ENCODE measurements at places on chromosomes 12 and 14. TPM values are rescaled to one million over a fixed set of nuclear protein-coding genes. Genes with fewer than 3 reads are reported as not detected.

Gene PRIMA1
- total RNA-seq, result not detected

Gene RECQL
- total RNA-seq, result 44.7 TPM

Gene SLC6A15
- total RNA-seq, result 24.4 TPM

- H3K4me1 ChIP-seq, result no peaks in the 10 kb centered on the region
- no peak for DNase-seq
- H3K27me3 ChIP-seq, result no peaks in the 10 kb centered on the region
- H3K4me3 ChIP-seq, result no peak overlapping the region
- H3K27ac ChIP-seq, result no peak overlapping the region
These were observed 3.5 kb downstream of the RDH12 start for GRCh38 chr14:67705211-67705610.

DNA sequence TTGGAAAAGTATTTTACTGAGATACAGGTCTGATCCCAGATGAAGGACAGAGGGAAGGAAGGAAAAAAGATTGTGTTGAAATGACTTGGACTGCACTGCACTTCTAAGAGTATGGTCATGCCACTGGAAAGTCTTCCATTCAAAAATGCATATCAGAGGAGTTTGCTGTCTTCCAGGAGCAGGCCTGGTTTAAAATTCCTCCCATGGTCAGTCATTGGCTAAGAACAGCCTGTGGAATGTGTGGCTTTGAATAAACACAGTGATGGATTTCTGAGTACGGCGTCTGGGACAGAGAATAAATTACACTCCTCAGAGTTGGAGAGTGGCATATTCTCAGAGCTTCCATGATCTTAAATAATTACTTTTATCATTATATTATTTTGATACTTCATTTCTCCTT lies 245.8 kb upstream of the PDZRN4 start:
- no peaks in the 10 kb centered on the region for H3K27me3 ChIP-seq
- no peaks in the 10 kb centered on the region for H3K36me3 ChIP-seq
- H3K4me1 ChIP-seq, result peaks cover 2% of the 10 kb centered on the region
- no peak overlapping the region for H3K27ac ChIP-seq

DNA sequence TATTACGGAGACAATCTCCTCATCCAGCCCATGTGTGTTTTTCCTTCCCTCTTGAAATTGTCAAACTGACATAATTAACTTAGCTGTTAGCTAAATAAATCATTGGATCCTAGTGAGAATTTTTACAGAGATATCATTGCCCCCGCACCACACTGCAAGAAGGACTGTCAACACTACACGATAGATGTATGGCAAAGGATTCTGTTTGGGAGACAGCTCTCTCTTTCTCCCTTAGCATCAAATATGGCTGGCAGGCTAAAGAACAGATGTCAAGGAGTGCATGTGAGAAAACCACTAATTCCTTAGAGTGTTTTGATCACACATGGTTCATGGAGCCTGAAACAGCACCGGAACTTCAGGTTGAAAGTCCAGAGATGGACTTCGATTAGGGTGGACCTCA lies 136.8 kb downstream of the KCNA5 start:
- H3K36me3 ChIP-seq, result no peaks in the 10 kb centered on the region
- H3K27me3 ChIP-seq, result no peaks in the 10 kb centered on the region
- H3K27ac ChIP-seq, result no peak overlapping the region
- H3K4me3 ChIP-seq, result no peak overlapping the region
- no peaks in the 10 kb centered on the region for H3K4me1 ChIP-seq

- no peaks in the 10 kb centered on the region for H3K27me3 ChIP-seq
- H3K36me3 ChIP-seq, result no peaks in the 10 kb centered on the region
- H3K4me3 ChIP-seq, result no peak overlapping the region
- DNase-seq, result peak; percentile 64
- H3K4me1 ChIP-seq, result peaks cover 16% of the 10 kb centered on the region
- peak overlapping the region; percentile 23 for H3K27ac ChIP-seq
These were observed 321.9 kb upstream of the RTL1 start for GRCh38 chr14:101225157-101226152.

DNA sequence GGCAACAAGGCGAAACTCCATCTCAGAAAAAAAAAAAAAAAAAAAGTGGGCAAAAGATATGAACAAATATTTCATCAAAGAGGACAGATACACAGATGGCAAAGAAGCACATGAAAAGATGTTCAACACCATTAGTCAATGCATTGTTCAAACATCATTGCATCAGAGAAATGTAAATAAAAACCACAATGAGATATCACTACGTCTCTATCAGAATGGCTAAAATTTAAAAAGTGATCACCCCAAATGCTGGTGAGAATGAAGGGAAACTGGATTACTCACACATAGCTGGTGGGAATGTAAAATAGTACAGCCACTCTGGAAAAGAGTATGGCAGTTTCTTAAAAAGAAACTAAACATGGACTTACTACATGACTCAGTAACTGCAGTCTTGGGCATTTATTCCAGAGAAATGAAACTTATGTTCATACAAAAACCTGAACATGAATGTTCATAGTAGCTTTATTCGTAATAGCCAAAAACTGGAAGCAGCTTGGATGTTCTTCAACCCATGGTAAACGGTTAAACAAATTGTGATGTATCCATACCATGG lies 3.6 kb downstream of the L2HGDH start:
- no peak overlapping the region for H3K4me3 ChIP-seq
- DNase-seq, result no peak
- H3K27ac ChIP-seq, result no peak overlapping the region
- H3K4me1 ChIP-seq, result 0 out of 2 replicates have a peak, but pooled peaks cover 2% of the 10 kb centered on the region

DNA sequence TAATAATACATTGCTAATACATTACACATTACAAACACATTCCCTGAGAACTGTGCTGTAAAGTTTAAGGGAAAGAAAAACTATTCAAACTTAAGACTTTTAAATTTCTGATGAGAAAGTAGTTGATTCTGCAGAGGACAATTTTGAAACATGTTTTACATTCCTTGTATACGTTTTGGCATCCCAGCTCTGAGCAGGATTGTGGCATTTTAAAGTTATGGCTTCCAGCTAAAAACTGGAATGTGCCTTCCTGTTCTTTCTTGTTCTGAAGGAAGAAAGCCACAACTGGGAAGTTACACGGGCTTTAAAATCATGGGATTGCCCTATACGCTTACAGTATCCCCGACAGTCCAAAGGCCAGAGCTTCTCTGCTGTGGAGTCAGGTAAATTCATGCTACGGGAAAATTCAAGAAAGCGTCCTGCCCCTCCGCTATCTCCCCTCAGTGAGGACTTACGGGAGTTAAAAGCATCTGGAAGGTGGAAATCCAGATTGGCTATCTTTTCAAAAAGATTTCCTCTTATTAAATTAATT lies 10.8 kb upstream of the KLHL42 start:
- H3K4me3 ChIP-seq, result no peak overlapping the region
- no peak for DNase-seq
- H3K27ac ChIP-seq, result no peak overlapping the region
- no peaks in the 10 kb centered on the region for H3K36me3 ChIP-seq
- no peaks in the 10 kb centered on the region for H3K27me3 ChIP-seq

GRCh38 chr12:104896146-104896545 lies 61.9 kb downstream of the SLC41A2 start:
- no peaks in the 10 kb centered on the region for H3K27me3 ChIP-seq
- no peak overlapping the region for H3K27ac ChIP-seq
- H3K36me3 ChIP-seq, result no peaks in the 10 kb centered on the region
- H3K4me3 ChIP-seq, result no peak overlapping the region
- no peaks in the 10 kb centered on the region for H3K4me1 ChIP-seq

DNA sequence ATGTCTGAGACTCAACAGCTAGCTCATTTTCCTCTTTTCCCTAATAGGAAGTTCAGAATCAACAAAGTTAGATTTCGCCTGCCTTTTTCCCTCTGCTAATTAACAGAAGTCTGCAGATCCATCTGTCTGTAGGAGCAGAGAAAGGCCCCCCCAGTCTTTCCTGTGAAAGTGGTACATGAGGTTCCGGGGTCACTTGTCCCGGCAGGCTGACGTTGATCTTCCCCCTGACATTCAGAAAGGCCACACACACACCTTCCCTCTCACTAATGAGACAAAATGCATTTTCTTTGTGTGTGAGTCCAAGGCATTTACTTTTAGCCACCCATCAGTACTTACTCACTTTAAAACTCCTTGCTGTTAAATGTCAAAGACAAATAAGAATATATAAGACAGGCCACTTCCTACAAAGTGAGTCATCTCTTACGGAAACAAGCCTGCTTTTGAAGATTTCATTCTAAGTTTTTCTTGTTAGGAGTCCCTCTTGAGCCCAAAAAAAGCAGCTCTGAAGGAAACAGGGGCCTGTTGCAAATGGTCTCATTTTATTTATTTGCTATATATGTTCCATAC lies 138.7 kb downstream of the TTC7B start:
- H3K27me3 ChIP-seq, result no peaks in the 10 kb centered on the region
- H3K4me3 ChIP-seq, result no peak overlapping the region
- H3K4me1 ChIP-seq, result peaks cover 8% of the 10 kb centered on the region
- DNase-seq, result no peak

GRCh38 chr14:83777516-83777915 lies 1752.4 kb upstream of the FLRT2 start:
- peaks cover 19% of the 10 kb centered on the region for H3K4me1 ChIP-seq
- no peak overlapping the region for H3K4me3 ChIP-seq
- no peaks in the 10 kb centered on the region for H3K36me3 ChIP-seq
- H3K27ac ChIP-seq, result no peak overlapping the region
- DNase-seq, result no peak
- H3K27me3 ChIP-seq, result no peaks in the 10 kb centered on the region

- no peak for DNase-seq
- peaks cover 6% of the 10 kb centered on the region for H3K4me1 ChIP-seq
- no peaks in the 10 kb centered on the region for H3K36me3 ChIP-seq
- H3K27me3 ChIP-seq, result no peaks in the 10 kb centered on the region
- H3K4me3 ChIP-seq, result peak overlapping the region; percentile 98
These were observed 754 bp downstream of the ATG14 start for GRCh38 chr14:55410876-55411275.

GRCh38 chr12:118742431-118742830 lies 238.9 kb upstream of the SRRM4 start:
- H3K36me3 ChIP-seq, result no peaks in the 10 kb centered on the region
- no peaks in the 10 kb centered on the region for H3K4me1 ChIP-seq
- no peak for DNase-seq
- no peak overlapping the region for H3K27ac ChIP-seq
